ENCODE measurements at places on chromosomes 4 and X.

DNA sequence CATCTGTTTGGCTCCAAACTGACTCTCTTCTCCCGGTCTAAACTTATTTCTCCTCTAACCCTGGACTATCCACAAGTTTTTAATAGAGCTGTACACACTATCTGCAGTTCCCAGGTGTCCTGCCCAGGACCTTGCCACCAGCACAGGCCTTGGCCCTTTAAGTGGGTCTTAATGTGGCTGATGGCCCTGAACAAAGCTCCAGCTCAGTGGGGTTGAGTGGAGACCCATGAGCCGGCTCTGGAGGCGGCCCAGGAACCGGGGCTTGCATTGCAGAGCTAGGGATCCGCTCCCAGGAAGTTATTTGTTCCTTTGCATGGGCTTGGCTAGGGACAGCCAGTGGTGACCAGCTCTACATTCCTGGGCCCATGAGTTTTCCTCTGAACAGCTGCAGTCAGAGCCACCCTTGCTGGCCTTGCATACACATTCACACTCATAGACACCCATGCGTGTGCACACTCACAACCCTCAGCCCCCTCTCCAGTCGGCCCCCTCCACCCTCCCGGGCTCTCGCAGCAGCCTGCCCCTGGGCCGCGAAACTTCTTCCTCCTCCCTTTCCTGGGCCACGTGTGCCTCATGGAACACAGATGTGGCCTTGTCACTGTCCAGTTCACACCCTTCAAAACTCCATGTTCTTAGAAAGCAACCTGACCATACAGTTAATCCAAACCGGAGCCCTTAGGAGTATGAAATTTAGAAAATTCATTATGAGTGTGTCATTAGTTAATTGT lies 58.2 kb downstream of the GPR143 start:
- DNase-seq, result peak; percentile 15

DNA sequence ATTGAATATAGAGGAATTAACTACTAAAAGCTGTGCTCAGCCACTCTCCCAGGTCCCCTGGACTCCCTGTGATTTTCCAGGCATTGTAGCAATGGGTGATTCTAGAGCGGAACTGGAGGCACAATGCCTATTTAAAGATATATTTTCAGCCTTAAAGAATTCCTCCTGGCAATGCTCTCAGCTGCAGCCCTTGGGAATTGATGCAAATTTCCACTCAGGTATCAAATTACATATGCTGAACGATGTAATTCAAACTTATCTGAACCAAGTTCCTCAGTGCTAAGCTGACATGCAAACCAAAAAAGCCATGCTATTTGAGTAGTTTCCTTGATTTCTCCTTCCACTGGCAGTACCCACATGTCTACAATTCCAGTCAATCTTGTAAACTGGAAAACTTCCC lies 86.3 kb upstream of the GABRA3 start:
- no peak for DNase-seq

GRCh38 chr4:110188113-110188512 lies 10.3 kb downstream of the ELOVL6 start:
- no peak for DNase-seq

GRCh38 chr4:10385994-10386394 lies 71.2 kb downstream of the ZNF518B start:
- no peak for DNase-seq

GRCh38 chr4:78560296-78560963 lies 8.9 kb downstream of the ANXA3 start:
- peak; percentile 51 for DNase-seq

DNA sequence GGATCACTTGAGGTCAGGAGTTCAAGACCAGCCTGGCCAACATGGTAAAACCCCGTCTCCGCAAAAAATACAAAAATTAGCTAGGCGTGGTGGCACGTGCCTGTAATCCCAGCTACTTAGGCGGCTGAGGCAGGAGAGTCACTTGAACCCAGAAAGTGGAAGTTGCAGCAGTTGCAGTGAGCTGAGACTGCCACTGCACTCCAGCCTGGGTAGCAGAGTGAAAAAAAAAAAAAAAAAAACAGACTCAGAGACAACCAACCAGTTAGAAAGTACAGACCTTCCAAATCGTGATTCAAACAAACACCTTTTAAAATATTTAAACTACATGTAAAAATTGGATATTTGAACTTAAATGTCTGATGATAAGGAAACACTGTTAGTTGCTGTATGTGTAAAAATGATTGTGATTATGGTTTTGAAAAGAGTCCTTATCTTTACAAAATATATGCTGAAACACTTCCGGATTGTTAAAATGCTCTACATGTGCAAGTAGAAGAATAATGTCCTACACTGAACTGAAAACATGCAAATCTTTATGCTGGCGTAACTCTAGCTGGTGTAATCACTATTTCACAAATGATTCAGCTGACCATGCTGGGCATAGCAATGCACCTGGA lies 37.8 kb downstream of the SH3KBP1 start:
- DNase-seq, result no peak

DNA sequence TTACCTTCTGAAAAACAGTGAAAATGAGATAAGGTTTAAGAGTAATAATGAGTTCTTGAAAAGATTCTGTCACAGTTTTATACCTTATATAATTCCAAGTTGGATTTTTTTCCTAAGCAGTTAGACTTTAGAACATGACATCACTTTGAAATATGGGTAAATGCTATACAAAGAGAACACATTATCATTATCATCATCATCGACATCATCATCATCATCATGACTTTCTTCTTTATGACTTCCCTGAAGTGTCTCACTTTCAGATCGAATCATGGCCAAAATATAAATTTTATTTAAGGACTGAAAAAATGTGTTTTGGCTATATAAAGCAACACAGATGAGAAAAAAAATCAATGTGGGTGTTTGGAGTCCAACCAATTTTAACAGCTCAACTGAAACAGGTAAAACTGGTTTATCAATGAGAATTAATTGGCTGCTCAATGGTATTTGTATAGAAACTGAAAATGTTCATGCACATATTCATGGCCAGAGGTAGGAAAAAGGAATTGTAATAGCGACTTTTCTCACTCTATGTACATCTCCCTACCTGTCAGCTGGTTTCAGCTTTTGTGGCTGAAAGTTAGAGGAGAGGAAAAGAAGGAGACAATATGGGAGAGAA lies 243.1 kb upstream of the GPC4 start:
- no peak for DNase-seq

DNA sequence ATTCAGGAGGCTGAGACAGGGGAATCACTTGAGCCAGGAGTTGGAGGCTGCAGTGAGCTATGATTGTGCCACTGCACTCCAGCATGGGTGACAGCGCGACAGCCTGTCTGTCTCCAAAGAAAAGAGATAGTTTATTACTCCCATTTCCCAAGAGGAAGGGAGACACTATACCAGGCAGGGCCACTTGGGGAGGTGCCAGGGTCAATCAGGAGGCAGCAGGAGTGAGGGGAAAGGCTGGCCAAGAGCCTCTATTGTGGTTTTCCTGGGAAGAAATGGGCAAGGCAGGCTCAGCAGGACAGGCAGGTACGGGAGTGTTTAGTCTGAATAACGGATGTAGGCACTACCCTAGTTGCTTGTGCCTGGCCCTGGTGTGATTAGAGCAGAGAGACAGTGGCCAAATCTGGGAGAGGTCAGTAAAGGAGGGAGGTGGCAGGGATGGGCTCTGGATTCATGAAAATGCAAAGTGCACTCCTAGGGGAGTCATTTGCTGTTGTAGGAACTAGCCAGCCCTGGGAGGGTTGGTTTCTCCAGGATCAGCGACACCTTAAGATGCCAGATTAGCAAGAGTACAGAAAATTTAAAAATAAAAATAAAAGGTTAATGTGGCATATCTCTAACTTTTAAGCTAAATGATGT lies 20.2 kb upstream of the CDKN2AIP start:
- DNase-seq, result no peak

- DNase-seq, result no peak
Observed at GRCh38 chrX:56281789-56282188, 49.6 kb downstream of the KLF8 start.

- no peak for DNase-seq
Observed at GRCh38 chrX:30948051-30948450, 59.0 kb upstream of the TAB3 start.

All from AG08396 (cell line).